ENCODE measurements at places on chromosomes 16 and 17.

GRCh38 chr17:73215447-73215846 lies 22.6 kb downstream of the COG1 start:
- DNase-seq, result no peak

GRCh38 chr16:10537946-10538345 lies 42.5 kb downstream of the EMP2 start:
- no peak for DNase-seq

DNA sequence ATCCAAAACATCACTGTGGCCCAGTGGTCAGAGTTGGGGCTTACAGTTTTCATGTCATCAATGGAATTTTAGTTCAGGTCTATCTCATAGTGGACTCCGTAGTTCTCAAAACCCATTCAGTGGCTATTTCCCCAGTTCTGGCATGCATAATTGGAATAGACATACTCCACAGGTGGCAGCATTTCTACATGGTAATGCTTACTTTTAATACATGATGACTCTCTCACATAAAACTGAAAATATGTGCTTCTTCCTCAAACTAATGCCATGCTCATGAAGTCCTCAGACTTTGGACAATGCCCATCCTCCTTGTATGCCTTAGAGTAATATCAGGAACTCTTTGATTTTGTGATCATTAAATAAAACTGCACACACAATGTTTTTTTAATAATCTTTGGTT lies 857.4 kb upstream of the GOT2 start:
- no peak for DNase-seq

- no peak for DNase-seq
Observed at GRCh38 chr17:39569126-39569525, 38.6 kb downstream of the NEUROD2 start.

DNA sequence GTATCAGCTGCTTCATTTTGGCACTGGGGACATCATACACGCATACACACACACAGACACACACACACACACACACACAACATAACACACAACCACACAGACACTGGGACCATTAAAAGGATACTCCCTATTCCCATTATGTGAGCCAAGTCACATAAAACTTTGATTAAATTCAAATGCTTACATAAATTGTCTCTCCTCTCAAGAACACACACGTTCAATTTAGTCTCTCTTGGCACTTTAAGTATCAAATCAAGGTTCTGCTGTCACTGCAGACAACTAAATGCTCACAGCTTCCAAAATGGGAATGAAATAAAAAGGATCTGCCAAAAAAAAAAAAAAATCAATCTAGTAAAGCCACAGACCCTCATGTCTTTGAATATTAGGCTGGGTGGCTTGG lies 184.9 kb downstream of the RBFOX1 start:
- no peak for DNase-seq

GRCh38 chr16:4522051-4522581 lies 16.5 kb downstream of the CDIP1 start:
- DNase-seq, result no peak

DNA sequence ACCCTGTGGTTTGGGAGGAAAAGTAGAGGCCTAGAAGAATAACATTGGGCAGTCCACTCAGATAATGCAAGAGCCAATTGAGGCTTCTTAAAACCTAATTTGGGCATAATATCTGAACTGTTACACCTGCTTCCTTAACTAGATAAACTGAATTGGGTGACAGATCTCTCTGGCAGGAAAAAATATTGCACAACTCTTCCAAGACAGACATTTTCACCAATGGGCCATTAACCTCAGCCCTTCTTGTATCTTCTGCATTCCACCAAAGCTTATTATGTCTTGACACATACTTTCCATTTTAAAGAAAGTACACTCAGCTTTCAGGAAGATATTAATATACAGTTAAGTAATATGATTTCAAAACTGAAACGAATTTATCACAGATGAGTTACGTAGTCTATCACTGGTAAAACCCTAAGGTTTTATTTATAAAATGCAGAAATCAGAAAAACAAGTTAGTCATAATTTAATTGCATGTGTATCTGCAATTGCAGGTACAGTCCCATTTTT lies 79.9 kb upstream of the MON1B start:
- DNase-seq, result no peak

GRCh38 chr17:39607057-39607850 lies 466 bp downstream of the NEUROD2 start:
- DNase-seq, result no peak

DNA sequence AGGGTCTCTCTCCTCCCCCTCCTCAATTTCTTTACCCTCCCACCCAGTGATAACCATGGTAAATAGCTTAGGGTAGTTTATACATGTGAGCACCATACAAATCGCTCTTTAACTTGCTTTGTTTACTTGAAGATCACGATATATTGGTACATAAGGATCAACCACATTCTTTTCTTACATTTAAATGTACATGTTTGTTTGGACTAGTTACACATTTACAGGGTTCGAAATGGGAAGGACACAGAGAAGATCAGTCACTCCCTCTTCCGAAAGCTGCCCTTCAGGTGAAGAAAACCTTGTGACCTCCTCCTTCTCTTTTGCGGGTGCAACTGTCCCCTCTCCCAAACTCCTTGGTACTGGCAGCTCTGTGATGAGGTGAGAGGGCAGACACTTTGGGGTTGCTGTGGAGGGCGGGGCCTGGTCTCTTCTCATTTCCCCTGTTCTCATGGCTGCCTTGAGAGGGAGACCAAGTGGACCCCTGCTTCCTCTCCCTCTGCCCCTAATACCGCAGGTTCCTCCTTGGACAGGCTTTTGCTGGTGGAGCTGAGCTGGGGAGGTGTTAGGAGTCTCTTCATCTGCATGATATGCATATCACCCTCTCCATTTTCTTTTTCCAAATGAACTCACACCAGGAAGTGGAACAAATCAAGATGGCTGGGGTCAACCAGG lies 4.7 kb upstream of the PIK3R6 start:
- DNase-seq, result no peak

DNA sequence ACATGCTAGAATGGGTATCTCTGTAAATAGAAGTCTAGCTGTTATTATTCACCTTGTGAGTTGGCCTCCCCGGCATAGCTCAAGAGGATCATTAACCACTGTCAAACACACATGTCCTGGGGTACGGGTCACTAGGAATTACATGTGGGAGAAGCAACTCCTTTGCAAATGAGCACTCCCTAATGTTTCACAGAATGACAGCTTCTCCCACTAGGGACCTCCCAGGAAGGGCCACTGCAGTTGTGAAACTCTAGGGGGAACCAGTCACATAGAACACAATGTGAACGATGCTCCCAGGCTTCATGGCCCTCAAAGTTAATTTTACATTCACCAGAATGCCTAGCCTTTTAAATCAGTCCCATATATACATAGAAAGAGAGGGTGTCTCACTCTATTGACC lies 12.4 kb upstream of the ZNF19 start:
- DNase-seq, result no peak

GRCh38 chr17:82283208-82283749 lies 9.8 kb upstream of the CSNK1D start:
- peak; percentile 98 for DNase-seq

DNA sequence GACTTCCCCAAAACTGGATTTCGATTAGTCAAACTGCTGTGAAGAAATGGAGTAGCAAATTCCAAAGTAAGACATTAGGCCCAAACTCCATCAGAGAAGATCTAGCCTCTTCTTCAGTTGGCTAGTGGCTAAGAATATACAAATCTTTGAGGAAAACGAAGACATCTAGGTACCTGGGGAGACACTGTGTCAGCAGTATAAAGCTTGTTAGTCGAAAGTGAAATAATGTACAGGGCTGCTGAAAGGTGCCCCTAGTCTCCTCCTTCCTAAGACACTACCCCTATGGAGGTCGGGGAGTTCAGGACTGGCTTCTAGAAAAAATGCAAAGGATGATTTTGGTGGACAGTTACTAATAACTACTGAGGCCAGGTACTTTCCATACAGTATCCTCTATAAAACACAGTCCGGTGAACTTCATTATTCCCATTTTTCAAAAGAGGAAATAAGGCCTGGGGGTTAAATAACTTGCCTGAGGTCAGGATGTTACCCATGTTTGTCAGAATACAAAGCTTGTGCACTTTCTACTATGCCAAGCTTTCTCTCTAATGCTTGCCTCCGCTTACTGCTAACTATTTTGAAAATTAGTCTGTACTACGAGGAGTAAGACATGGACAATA lies 15.0 kb downstream of the DNAJC7 start:
- no peak for DNase-seq
